ENCODE measurements at places on chromosomes 5 and 9.
A peak's percentile ranks its signal among the peaks of the same experiment; 100 is the strongest.

GRCh38 chr9:86219606-86220005 lies 39.9 kb downstream of the C9orf153 start:
- DNase-seq, result no peak

- DNase-seq, result no peak
Measured at GRCh38 chr5:80275347-80275746, 19.5 kb upstream of the SERINC5 start.

- DNase-seq, result no peak
Measured at GRCh38 chr5:97453263-97453662, 270.2 kb upstream of the RIOK2 start.

DNA sequence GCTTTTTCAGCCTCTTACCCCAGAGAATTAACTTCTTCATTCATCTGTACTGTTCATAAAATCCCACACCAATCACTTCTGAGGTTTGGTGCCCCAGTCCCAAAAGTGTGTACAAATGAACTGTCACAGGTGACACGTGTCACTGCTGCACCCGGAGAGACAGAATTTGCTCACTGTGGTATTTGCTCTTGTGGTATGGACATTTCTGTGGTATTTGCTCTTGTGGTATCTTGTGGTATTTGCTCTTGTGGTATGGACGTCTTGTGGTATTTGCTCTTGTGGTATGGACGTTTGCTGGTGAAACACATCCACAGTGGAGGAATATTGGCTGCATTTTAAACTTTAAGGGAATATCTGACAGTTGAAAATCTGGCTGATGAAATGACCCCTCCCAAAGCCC lies 214.9 kb upstream of the DAP start:
- DNase-seq, result peak; percentile 40

DNA sequence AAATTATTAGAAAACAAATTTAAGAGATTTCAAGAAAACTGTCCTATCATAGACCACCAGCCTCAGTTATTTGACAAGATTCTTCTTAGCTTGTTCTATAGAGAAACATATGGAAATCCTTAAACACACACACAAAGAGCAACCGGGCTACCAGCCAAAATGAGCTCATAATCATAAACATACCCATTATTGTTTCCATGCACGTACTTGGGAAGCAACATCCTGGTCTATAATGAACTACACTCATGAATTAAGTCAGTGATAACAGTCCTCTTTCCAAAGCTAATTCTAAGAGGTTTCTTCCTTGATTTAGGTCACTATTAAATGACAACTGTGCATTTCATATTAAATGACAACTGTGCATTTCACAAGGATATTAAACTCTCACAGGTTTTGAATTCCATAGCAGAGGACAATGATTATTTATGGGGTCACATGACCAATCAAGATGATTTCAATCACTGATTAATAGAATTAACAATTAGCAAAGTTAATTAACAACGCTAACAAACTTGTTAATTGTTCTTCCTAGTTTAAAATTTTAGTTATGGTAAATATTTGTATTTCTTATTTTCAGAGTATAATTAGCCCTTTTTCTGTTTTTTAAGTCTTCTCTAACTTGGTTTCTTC lies 77.0 kb downstream of the OXCT1 start:
- peak; percentile 42 for DNase-seq

DNA sequence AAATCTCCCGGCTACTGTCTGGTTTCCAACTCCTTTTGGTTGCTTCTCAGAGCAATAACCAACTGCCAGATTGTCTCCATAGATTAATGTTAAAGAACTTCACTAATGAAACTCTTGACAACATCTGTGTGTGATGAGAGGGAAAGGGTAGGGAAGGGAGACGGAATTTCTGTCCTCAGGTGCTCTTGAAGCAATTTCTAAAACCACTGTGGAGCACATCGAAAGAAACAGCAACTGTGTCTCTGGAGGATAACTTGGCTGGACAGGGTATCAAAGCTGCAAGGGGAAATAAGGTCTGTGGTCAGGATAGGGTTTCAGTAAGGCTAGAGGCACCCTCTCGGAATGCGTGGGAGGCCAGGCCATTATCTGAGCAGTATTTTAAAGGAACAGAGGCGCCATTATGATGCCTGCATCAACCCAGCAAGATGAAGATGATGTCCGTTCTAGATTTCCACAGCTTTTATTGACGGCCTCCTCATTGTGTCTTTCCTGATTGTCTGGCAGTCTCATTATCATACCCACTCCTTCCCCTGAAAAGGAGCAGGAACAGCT lies 76.6 kb downstream of the RORB start:
- DNase-seq, result peak; percentile 6

GRCh38 chr5:14676320-14676719 lies 11.8 kb downstream of the OTULIN start:
- DNase-seq, result no peak

All from non-pigmented ciliary epithelial cell (primary cell).